ENCODE measurements at places on chromosomes 16 and 17. TPM values are rescaled to one million over a fixed set of nuclear protein-coding genes. Genes with fewer than 3 reads are reported as not detected.

Gene TSPOAP1
- 28.4 TPM for total RNA-seq

Gene TP53I13
- 41.8 TPM for total RNA-seq

GRCh38 chr16:56300891-56301850 lies 109.9 kb downstream of the GNAO1 start:
- no peak for DNase-seq

DNA sequence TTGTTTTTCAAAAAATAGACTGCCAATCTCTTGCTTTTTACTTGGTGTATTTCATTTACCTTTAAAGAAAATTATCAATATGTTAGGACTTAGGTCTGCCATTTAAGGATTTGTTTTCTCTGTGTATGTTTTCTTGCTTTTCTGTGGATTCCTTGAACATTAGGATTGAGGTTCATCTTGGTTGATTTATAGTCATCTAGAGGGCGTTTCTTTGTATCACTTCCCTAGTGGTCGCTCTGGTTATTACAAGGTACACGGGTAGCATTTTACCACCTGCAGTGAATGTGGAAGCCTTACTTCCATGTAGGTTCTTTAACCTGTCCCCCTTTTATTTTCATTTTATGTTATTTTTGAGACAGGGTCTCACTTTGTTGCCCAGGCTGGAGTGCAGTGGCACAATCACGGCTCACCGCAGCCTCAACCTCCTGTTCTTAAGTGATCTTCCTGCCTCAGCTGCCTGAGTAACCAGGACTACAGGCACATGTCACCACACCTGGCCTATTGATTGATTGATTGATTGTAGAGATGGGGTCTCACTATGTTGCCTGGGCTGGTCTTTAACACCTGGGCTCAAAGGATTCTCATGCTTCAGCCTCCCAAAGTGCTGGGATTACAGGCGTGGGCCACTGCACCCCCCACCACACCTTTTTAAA lies 35.2 kb upstream of the CBX4 start:
- DNase-seq: no peak

- no peak for DNase-seq
These were observed 15.4 kb downstream of the KCNJ2 start for GRCh38 chr17:70184770-70185169.

DNA sequence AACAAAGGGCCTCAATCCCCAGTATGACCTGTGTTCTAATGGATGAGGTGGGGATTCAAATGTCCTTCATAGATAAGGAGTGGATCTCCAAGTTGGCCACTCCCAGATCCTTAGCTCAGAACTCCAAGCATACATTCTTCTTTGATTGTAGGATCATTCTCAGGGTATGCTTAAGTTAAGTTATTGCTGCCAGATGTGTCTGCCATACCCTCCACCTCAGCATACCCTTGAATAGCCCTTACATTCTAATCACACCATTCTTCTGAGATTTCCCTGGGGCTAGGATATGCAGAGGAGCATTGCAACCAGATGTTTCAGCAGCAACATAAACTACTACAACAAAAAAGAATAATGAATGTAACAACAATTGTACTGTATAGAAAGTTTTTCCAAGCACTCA lies 1.6 kb upstream of the KRTAP2-4 start:
- no peak for DNase-seq

DNA sequence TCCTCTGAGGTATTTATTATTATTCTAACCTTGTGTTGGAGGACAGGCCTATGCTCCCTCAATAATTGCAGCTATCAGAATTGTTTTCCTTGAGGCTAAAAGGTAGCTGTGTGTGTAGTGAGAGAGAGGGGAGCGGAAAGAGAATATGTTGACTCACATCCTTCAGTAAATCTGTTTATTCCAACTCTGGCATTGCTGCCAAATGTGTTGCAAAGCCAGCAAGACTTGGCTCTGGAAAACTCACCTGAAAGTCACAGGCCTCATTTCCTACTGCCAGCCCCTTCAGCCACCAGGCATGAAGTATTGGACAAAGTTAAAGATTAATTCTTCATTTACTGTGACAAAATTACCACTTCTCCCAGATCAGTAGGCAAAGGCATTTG lies 9.6 kb downstream of the CA10 start:
- DNase-seq: no peak

- DNase-seq: no peak
These were observed 20.3 kb upstream of the NFATC3 start for GRCh38 chr16:68064791-68065365.
